Stomach (tissue), 19 donors: ENCODE measurements at places on chromosomes 2 and 18.

DNA sequence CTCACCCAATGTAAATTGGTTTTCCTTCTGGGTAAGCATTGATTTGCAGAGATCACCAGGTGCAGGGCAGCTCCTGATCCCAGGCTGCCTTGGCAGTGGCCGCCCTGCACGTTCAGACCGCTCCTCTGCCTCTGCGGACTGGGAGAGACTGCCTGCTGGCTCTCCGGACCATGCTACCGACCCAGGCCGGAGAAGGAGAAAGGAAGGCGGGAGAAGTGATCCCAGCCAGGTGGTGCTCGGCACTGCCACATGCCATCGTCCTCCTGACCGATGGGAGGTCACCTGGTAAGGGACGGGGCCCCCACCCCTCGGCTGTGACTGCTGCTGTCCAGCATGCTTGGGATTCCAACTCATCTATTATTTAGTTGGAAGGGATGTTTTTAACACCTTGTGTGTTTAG, 108.1 kb upstream of the POU3F3 start:
- DNase-seq = no peak

- no peak for DNase-seq
Measured at GRCh38 chr2:138294451-138294850, 207.1 kb upstream of the SPOPL start.

- no peak for DNase-seq
Measured at GRCh38 chr2:190497428-190497827, 37.1 kb downstream of the NEMP2 start.

GRCh38 chr2:50773211-50773932, 258.6 kb downstream of the NRXN1 start:
- DNase-seq = no peak

GRCh38 chr2:22491442-22491841, 893.5 kb upstream of the KLHL29 start:
- DNase-seq = peak; percentile 51

GRCh38 chr2:45130736-45131135, 121.5 kb upstream of the SIX2 start:
- no peak for DNase-seq

DNA sequence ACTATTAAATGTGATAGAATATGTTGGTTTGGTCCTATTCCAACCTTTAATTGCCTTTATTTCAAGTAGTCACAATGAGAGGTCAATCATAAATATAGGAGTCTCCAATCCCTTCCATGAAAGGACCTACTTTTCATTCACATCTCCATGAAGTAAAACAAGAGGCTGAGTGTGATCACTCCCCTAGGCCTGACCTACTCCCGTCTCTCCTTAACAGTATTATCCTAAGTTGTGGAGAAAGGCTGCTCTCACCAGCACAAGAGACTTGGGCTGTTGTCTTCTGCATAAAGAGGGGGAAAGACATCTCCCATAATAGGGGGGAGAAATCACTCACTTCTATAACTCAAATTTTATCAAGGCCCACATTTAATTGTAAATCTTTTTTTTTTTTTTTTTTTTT, 105.4 kb downstream of the SOS1 start:
- no peak for DNase-seq
